ENCODE measurements at places on chromosomes 6 and 20. TPM values are rescaled to one million over a fixed set of nuclear protein-coding genes. Genes with fewer than 3 reads are reported as not detected.

DNA sequence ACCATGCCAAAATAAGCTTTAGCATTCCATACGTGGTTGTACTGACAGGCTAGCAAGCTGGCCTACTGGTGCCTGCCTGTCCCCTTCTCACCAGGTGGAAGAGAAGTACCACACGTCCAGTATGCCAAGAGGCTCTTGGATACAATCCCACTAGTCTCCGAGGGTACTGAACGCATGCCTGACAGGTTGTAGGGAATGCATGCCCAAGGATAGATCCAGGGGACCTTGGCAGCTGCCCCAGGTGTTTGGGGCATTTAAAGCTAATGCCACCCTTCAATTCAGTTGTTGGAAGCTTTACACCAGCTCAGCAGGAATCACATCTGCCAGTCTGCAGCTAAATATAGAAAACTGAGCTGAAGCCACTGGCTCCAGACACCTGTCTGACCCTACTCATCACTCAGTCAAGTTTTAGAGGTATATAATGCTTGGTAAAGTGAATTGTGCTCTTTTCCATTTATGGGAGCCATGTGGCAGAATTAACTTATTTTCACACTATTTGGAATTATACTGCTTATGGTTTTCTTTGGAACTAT is 4.9 kb downstream of the TUBB2B start:
- no peak for DNase-seq

DNA sequence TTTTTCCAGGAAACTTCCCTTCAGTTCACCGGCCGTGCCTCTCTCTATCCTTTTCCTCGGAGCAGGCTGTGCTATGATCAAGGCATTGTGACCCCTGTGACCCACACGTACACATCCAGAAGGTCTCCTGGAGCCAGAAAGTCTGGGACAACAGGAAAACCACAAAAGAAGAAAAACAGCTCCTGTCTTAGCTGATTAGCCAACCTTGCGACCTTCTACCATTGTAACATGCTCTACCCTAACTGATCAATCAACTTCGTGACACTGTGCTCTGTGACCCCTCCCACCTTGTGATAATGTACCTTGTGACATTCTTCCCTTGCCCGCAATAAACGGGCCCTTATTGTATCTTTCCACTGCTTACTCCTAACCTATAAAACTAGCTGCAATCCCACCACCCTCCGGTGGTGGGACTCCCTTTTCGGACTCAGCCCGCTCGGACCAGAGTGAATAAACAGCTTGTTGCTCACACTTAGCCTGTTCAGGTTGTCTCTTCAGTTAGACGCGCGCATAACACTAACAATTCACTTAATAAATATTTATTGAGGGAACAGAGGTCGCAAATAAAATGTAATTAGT is 24.2 kb downstream of the ZNF311 start:
- DNase-seq = peak; percentile 90

- peak; percentile 71 for DNase-seq
These were observed 3.9 kb downstream of the ZMYND8 start for GRCh38 chr20:47352332-47353238.

GRCh38 chr6:73231986-73232391 is 6.7 kb upstream of the KHDC1L start:
- DNase-seq = no peak

GRCh38 chr6:33683051-33683571 is 28.4 kb downstream of the UQCC2 start:
- DNase-seq = no peak

- DNase-seq = no peak
These were observed 19.5 kb upstream of the MAP3K4 start for GRCh38 chr6:160972111-160972510.

GRCh38 chr20:3238616-3239025 is 369 bp downstream of the SLC4A11 start:
- peak; percentile 67 for DNase-seq

DNA sequence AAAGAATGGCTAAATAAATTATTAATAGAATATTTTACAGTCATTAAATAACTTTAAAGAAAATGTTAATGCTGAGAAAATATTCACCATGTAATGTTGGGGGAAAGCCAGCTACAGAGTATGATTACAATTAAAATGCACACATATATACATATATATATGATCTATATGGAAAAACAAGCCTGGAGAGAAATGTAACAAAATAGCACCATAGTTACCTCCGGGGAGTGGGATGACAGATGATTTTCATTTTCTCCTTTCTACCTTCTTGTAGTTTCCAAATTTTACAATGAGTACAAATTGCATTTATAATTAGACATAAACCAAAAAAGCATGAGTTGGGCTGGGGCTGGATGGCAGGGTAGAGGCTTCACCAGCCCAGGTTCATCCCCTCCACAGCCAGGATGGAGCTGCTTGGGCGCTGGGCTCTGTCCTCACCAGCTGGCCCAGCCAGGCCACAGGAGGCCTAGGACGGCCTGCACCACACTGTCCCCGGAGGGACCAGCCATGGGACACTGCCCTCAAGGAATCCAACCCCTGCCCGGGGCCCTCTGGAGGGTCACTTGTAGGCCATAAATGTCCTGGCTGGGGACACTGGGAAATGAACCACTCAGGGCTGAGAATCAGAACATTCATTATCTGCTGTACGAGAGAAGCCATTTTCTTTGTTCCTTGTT is 10.3 kb downstream of the C20orf203 start:
- peak; percentile 1 for DNase-seq

DNA sequence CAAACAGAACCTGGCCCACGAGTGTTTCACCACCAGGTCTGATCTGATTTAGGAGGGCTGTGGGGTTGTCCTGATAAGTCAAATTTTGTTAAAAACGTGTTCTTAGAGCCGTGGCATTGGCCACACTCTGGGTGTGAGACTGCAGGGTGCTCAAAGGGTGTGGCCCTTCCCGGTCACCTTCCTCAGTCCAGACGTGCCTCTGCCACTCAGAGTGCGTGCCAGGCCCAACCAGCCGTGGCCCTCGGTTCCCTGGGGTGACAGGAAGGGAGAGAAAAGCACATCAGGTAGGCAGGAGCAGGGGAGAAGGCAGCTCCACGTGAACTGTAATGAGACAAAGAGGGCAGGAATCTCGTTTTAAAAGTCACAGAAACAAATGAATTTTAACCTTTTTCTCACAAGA is 115.4 kb downstream of the FAM120B start:
- DNase-seq = no peak

DNA sequence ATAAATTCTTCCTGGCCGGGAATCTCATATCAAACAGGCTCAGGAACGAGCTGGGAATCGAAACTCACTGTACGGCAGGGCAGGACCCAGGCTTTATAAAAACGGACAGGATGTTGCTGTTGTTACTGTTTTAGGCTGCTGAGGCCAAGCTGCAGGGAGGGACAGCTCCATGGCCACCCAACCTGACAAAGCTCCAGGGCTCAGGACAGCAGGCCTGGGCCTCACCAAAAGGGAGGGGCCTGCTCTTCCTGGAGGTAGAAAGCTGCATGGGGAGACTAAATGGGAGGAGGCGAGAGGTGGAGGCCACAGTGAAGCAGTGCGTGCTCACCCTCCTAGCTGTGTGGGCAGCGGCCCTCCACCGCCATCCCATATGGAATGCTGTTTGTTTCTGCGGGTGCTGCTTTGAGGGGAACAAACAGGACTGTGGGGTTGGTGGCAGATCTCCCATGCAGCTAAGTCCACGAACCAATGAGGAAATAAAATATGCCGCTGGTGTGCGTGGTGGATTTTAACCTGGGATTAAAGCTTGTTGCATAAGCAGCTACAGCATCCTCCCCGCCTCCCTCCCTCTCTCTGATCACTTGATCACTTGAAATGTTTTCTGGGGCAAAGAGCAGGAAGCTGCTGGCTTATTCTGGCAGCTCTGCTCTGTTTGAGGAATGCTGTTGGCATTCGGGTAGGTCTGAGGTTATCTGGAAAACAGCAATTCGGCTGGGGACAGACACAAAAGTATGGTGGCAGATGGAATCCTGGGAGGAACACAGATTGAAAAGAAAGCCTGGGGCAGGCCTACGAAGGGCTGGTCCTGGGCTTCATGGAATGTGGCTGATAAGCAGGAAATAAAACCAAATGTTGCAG is 2.4 kb upstream of the ZMYND8 start:
- peak; percentile 91 for DNase-seq

- DNase-seq = peak; percentile 56
These were observed 26.8 kb downstream of the DACT2 start for GRCh38 chr6:168292826-168293225.

DNA sequence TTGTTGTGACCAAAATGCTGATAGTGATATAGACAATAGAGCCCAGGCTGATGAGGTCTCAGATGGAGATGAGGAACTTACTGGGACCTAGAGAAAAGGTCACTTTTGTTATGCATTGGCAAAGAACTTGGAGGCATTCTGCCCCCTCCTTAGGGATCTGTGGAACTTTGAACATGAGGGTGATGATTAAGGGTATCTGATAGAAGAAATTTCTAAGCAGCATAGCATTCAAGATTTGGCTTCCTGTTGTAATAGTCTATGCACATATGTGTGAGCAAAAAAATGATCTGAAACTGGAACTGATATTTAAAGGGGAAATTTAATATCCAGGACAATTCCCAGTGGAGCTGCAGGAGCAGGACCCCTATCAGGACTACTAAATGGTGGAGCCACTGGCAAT is 17.1 kb downstream of the HLA-A start:
- DNase-seq = no peak

DNA sequence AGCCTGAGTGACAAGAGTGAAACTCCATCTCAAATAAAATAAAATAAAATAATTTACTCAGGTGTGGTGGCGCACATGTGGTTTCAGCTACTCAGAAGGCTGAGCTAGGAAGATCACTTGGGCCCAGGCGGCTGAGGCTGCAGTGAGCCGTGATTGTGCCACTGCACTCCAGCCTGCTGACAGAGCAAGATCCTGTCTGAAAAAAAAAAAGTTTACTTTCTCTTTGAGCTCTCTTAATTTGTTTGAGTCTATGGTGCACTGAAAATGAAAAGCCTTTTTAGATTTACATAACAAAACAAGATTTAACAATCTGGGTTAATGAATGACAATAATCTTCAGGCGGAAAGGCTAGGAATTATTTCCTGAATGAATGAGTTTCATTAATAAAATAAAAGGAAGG is 23.3 kb upstream of the NHSL1 start:
- no peak for DNase-seq

DNA sequence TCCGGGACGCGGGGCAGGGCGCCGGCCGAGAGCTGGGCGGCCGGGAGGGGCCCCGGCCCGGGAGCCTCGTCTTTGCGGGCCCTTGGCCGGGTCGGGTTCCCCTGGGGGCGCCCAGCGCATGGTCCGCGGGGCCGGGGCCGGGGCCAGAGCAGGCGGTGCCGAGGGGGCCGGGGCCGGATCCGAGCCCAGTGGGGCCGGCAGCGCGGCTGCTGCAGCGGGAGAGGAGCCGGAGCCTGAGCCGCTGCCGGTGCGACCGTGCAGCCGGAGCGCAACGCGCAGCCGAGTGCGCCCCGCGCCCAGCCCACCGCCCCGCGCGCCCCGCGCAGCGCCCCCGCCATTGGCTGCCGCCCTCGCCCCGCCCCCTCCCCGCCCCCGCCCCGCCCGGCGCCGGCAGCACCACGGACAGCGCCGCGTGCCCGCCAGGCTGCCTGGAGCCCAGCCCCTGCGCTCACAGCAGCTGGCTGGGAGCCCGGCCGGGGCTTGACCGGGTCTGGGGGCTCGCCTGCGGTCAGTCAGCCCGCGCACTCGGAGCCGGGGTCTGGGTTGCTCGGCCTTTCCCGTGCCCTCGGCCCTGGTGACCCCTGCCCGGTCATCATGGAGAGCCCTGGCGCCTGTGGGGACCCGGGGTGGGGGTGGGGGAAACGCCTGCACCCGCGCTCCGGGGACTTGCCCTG is at the start of gene HRH3:
Gene HRH3 (minus strand): TSS at position 287 of the 674 bp plus-strand sequence. CDS start 308 bp downstream, outside the sequence.
- peak; percentile 53 for DNase-seq

- DNase-seq = no peak
These were observed 135.8 kb upstream of the NEDD9 start for GRCh38 chr6:11368264-11368663.

- DNase-seq = no peak
These were observed 16.7 kb downstream of the PLAGL2 start for GRCh38 chr20:32190616-32191415.

DNA sequence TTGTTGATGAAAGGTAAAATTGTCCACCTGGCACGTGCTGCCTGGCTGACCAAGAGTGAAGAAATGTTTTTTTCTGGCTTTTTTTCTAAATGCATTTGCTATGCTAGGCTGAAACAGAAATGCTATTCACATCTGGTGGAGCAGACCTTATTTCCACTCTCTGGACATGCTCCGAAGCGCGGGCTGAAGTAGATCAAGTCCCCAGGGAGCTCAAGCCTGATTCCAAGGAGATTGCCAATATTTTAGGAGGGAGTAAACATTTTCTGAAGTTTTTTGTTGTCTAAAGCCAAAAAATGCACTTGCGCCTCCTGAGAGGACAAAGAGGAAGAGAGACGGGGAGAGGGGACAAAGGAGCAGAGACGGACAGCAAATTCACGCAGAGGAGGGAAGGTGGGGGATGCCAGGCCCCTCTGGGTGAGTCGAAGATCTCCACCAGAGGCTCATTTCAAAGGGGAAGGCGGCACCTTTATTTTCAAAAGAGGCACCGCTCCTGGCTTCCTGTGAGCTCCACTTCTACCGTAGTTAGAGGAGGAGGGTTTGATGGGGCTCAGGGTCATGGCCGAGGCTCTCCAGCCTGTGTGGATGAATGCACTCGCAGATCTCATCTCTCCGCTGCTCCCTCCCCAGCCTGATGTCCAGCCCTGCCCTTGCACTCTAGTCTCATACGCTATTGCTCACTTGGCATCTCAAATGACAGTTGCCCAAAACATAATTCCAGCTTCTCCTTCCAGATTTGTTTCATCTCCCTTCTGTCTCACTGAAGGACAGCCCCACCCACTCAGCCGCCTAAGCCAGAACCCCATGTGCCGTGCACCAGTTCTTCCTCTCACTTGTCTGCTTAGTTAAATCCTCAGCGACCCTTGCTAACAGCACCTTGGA is 23.1 kb upstream of the SMOC2 start:
- DNase-seq = peak; percentile 58

GRCh38 chr6:34460796-34461507 is 4.9 kb upstream of the PACSIN1 start:
- DNase-seq = no peak

- no peak for DNase-seq
These were observed 405.5 kb upstream of the SULF2 start for GRCh38 chr20:48190757-48191156.

DNA sequence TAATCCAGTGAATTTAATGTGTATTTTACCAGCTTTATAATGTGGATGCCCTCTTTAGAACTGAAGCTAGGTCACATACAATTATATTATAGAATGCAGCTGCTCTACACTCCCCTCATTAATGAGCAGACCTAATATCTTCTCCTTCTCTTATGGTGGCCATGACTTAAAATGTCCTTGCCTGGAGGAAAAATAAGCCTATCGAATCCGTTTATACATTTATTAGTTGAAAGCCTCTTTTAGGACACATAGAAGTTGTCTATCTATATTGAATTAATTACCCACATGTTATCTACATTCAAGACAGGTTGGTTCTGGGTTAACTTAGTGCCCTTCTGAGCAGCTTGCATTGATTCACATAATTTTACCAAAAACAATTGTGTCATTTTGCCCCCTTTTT is 1716.8 kb downstream of the HACE1 start:
- no peak for DNase-seq

The RIPPLY2 gene
- not detected for total RNA-seq

The EYA2 gene
- 16.3 TPM for total RNA-seq

The SPAG4 gene
- total RNA-seq = 39.7 TPM

The PSMG4 gene
- 7.8 TPM for total RNA-seq

The TAPBP gene
- total RNA-seq = 29.0 TPM

The EPHA7 gene
- 70.1 TPM for total RNA-seq

The ZKSCAN3 gene
- total RNA-seq = 2.3 TPM

The LGSN gene
- 0.55 TPM for total RNA-seq

All from stomach (tissue), 19 donors.